ENCODE measurements at places on chromosomes 5 and 9.

DNA sequence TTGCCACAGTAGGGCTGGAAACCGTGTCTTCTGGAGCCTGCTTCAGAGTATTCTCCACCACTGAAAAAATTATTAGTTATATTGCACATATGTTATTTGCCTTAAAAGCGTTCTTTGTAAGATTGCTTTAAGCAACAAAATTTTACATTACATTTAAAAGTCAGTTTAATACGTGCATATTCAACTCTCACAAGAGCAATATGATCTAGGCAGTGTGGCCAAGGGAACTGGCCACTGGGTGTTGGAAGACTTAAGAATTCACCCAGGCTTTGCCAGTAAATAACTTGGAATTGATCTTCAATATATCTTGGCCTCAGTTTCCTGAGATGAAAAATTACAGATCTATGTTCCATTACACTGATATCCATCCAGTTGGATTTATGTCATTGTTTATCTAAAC is 694.4 kb downstream of the EFNA5 start:
- no peak for DNase-seq

DNA sequence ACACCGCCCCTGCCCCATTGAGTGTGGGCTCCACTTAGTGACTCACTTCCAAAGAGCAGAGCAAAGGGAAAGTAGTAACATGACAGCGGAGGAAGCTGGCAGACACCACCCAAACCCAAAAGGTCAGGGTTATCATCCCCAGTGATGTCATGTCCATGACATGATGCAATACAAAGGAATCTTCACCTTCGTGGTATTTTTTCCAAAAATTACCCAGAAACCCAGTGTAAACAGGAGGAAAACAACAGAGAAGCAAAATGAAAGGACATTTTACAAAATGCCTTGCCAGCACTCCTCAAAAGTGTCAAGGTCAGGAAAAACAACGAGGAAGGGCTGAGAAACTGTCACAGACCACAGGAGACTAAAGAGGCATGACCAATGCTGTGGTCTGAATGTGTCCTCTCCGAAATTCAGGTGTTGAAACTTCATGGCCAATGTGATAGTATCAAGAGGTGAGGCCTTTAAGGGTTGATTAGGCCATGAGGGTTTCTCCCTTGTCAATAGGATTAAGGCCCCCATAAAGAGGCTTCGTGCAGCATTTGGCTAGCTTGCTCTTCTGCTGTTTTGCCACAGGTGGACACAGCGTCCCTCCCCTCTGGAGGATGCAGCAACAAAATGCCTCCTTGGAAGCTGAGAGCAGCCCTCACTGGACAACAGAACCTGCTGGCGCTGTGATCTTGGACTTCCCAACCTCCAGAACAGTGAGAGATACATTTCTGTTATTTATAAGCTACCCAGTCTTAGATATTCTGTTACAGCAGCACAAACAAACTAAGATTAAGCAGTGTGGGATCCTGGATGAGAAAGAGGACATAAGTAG is 30.5 kb upstream of the MED10 start:
- DNase-seq, result no peak

DNA sequence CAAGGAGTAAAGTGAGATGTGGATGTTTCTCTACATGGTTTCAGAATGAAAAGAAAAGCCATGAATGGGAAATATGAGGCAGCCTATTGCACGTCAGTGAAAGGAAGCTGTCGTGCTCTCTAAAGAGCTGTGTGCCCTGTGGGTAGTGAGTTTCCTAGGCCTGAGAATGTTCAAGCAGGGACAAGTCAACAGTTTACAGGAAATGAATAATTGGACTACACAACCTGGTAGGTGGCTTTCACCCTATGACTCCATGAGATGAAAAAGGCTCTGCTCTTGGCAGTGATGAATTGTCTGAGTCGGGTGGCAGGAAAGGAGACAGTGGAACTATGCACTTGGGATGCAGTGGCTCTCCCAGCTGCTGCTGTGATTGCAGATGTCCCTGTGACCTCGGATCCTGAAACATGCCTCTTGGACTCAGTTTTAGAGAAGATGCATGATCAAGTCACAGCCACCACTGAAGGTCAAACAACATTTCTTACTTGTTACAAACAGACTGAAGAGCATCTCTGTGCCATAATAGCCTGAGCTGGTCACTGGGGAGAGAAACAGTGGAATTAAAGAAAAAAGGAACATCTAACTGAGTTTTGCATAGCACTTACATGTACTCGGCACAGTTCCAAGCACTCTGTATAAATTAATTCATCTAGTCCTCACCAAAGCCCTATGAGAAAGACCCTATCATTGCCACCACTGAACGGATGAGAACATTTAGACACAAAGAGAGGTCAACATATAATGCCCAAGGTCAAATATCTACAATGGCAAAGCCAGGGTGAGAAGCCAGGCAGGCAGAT is 293.7 kb downstream of the SPOCK1 start:
- no peak for DNase-seq

- DNase-seq, result no peak
These were observed 165.9 kb downstream of the SH3GL2 start for GRCh38 chr9:17744786-17745185.

DNA sequence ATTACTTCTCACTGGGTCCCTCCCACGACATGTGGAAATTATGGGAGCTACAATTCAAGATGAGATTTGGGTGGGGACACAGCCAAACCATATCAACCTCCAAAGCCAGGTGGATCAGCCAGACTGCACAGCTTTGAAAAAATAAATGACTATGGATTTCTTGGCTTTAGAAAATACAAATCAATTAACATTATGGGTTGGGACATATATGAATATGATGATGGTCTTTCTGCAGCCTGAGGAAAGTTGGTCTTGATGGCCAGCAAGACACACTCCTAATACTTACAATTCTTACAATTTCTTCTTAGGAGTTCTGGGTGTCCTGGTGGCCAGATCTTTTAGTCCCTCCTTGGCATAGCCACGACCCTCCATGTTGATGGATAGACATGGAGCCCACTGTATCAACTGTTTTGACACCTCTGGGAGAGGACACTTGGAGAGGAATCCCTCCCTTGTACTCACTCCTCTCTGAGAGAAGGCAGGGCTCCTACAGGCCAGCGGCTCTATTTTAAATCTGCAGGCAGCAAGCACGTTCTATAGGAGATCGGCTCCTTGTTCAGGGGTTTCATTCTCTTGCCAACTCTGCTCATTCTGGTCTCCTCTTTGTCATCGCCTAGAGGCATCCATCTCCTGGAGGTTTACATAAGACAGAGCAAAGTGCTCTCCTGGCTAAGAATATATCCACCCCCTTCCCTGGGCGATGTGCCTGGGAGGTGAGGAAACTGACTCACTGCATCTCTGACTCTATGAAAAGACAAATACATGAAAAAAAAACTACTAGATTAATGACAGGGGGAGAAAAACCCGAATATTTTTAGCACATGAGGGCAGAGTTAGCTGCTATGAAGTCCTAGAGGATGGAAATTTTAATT is 145.9 kb downstream of the CARTPT start:
- no peak for DNase-seq

- DNase-seq, result no peak
These were observed 53.7 kb upstream of the IFNK start for GRCh38 chr9:27470291-27470856.

- no peak for DNase-seq
These were observed 9.3 kb downstream of the CER1 start for GRCh38 chr9:14713187-14713767.

GRCh38 chr9:6444128-6444527 is 31.1 kb downstream of the UHRF2 start:
- no peak for DNase-seq

DNA sequence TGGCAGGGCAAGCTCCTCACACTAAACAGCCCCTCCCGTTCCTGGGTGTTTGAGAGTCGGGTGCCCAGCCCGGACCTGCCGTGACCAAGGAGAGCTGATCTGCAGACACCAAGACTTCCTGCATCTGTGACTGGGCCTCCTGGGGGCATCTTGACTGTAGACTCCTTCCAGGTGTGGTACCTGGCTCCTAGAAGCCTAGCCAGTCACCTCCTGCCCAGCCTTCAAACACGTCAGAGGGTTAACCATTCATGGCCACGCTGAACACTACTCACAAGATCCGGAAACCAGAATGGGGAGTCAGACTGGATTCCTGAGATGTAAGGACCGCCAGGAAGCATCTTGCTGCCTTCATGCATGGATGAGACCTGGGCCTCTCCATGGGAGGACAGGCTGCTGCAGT is 3.7 kb upstream of the LCN2 start:
- no peak for DNase-seq

- no peak for DNase-seq
These were observed 82.7 kb downstream of the PARP8 start for GRCh38 chr5:50749181-50749580.

GRCh38 chr9:28883234-28883633 is 1310.0 kb upstream of the C9orf72 start:
- no peak for DNase-seq

DNA sequence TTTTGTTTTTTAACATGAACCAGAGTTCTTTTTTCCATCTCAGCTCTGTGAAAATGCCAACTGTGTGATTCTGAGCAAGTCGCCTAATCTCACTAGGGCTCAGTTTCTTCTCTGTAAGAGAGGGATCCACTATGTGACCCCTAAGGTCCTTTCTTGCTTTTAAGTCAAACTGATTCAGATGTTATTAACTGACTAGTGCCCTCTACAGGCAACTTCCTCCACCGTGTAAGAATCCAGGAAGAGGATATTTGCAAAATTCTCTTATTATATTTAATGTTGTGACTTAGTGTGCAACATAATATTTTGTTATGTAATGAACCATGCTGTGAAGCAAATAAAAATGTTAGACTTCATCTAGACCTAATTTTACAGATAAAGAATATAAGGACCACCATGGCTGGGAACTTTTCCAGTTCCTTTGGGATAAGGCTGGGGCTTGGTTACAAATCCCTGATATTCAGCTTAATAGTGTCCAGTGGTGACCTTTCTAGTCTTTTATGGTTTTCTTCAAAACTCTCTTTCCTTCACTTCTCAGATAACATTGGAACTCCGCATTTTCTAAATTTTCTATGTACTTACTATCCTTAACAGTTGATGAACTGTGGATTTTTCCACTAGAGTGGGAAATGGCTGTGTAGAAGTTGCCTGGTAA is 244.7 kb downstream of the PIK3R1 start:
- DNase-seq, result no peak

DNA sequence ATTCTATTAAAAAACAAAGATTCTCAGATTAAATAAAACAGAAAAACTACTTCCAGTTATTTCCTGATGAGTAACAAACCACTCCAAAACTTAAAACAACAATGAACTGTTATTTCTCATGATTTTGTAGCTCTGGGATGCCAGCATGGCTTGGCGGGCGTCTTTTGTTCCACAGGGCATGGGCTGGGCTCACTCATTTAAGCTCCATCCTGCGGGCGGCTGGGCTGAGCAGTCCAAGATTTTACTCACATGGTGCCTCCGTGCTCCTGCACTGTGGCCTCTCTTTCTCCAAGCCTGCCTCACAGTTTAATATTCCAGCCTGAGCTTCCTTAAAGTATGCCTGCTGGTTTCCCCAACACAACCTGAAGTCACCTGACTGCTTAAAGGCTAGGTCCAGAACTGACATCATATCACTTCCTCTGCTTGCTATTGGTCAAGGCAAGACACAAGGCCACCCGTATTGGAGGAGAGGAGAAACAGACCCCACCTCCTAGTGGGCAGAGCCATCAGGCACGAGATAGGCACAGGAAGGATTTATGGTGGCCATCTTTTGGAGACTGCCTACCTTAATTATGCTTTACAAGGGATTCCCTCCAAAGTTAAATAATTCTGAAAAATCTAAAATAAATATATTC is 41.6 kb upstream of the ZBTB43 start:
- DNase-seq, result no peak

- no peak for DNase-seq
These were observed 378.9 kb downstream of the RAB3C start for GRCh38 chr5:58961631-58962280.

GRCh38 chr5:72507907-72508238 is 663 bp upstream of the ZNF366 start:
- no peak for DNase-seq

- no peak for DNase-seq
These were observed 2002.9 kb downstream of the MAT2B start for GRCh38 chr5:165508286-165508685.

DNA sequence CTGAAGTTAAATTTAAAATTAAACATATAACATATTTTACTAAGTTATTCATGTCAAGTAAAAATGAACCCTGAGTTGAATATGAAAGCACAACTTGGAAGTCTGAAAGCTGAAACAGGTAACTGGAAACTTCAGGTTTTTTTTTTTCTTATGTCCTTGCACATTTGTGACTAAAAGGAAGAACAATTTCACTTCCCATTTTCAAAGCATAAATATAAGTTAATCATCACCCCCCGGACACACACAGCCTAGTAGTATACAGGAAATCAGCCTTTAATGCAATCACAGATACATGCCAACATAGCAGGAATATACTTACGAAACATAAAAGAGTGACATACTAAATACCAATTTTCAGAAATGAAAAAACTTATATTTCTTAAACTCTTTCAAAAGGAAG is 225.9 kb downstream of the RFX3 start:
- no peak for DNase-seq

GRCh38 chr5:72167804-72168203 is 60.5 kb downstream of the MAP1B start:
- DNase-seq, result no peak

DNA sequence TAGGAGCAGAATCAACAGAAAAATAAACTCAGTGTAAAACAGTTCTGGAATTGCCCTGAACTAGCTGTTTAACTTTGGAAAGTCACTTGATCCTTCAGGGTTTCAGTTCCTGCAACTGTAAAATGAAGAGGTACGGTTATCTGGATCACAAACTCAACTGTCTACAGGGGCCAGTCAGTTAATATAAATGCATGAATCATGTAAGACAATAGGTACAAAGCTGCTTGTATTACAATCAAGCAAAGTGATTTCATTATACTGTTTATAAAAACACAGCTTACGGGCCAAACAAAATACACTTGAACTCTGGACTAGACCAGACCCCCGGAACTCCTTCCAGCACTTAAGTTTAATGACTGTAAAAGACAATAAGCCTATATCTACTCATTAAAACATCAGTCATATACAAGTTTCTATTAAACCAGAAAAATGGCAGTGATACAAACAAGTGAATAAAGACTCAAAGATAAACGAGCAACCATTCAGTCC is 73.0 kb downstream of the MRPS27 start:
- no peak for DNase-seq

DNA sequence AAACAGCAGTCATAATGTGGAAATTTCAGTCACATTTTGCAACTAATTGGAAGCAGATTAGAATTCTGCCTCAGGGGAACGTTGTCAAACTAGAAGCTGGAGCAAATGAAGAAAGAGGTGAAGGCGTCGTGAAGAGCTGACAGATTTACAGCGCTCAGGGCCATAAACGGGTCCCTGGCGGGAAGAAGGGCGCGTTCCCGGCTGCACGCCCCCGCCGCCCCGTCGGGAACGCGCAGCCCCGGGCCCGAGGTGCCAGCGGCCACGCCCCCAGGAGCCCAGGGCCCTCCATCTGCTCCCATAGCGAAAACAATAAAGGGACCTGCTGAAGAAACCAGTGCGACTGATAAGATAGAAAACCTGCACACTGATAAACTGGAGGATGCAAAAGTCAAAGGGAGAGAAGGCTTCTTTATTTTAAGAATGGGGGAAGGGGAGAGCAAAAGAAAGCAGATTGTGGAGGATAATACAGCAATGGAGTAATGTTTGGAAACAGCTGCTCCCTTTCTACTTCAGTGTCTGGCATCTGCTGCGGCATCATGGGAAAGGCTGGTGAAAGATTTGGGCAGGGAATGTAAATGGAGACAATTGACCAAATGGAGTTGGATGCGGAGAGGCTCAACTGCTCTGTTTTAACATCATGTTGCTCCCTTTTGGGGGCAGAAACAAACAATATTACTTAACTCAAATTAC is 11.1 kb downstream of the ZNF608 start:
- no peak for DNase-seq

GRCh38 chr5:173201636-173202265 is 33.3 kb downstream of the NKX2-5 start:
- no peak for DNase-seq

GRCh38 chr9:99030092-99030511 is 74.8 kb upstream of the TGFBR1 start:
- DNase-seq, result no peak
